ENCODE measurements at places on chromosomes 7 and 10.

DNA sequence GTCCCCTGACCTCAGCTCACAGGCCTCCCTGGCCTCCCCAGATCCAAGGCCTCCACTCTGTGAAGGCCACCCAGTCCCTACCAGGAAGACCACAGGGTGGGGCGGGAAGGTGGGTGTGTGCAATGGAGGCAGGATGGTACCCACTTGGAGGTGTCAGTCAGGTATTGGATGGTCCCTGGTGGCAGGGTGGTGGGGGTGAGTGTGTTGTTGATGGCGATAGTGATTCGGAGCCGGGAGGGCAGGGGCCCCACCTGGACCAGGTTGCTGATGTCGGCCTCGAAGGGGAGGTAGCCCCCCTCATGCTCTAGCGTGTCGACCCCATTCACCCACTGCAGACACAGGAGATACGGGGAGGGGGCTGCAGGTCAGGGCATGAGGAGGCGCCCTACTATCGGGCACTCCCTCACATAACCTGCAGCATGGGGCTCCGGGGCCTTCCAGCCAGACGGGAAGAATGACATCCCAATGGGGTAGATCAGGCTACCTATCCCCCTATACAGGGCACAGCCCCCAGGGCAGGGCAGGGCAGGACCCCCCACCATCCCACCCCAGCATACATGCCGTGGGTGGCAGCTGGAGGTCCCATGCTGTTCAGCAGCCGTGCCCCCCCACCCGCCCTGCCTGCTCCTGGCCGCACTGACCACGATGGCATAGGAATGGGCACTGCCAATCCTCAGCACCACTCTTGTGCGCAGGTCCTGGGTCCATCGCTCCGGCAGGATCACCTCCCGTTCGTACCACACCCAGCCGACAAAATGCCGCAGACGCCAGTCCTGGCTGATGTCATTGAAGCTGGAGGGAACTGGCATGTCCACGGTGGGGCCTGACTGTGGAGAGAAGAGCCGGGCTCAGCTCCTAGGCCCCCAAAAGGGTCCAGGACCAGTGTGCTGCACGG lies 2.2 kb downstream of the GUSB start:
- no peak for DNase-seq

DNA sequence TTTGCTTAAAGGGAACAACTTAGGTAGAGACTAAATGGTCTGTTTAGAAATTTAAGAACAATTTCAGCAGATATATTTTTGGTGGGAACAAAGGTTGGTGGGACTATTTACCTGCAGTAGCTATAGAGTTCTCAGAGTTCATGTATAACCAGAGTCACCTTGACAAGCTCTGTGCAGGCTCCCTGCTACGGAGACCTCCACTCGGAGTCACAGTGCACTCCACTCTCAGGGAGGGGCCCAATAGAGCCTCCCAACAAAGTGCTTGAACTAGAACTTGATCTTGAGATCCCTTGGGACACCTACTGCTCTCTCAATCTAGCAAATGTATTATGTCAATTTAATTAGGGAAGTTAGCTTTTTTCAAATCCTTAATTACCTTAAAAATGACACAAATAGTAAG lies 2.3 kb downstream of the MYPN start:
- DNase-seq, result no peak

GRCh38 chr7:150365673-150366398 lies 2.8 kb upstream of the REPIN1 start:
- DNase-seq, result no peak

DNA sequence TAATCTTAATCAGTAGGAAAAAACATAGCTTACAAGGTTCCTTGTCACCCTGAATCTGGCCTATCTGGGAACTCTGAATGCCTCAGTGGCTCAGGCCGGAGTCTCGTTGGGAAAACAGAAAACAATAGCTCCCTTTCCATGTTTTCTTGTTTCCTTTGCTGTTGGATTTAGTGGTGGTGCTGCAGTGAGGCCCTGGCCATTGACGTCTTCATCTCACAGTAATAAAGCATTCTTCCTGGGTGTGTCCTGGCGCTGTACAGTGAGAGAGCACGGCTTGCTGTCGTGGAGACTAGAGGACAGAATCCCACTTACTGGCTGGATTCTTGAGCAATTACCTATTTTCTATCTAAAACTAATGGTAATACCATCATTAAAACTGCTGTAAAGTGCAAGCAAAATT lies 1.3 kb upstream of the SPOCK2 start:
- DNase-seq, result no peak

- DNase-seq, result no peak
These were observed 40.0 kb upstream of the DGKI start for GRCh38 chr7:137886746-137887145.

DNA sequence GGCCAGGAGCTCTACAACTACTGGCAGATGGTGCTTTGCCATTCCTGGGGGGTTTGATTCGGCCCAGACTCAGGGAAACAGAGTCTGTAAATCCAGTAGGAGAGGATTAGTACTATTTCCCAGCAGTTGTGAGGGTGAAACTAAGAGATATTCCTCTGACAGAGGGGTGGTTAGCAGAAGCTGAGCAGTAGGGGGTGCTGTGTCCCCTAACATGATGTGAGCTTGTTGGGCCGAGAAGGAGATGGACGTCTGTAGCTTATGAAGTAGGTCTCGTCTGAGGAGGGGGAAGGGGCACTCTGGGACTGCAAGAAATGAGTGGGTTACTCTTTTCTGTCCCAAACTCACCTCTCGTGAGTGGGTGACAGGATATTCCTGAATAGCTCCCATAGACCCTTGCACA lies 179.2 kb upstream of the MBL2 start:
- no peak for DNase-seq

- DNase-seq, result no peak
These were observed 25.2 kb downstream of the SORBS1 start for GRCh38 chr10:95536017-95536416.

- no peak for DNase-seq
These were observed 6.6 kb upstream of the NRF1 start for GRCh38 chr7:129604713-129605437.

- no peak for DNase-seq
These were observed 81.4 kb upstream of the ATP6V0A4 start for GRCh38 chr7:138879356-138879755.

GRCh38 chr10:63722537-63722936 lies 201.3 kb downstream of the REEP3 start:
- no peak for DNase-seq

Data from T-helper 2 cell treated with Interferon-gamma antibody and Interleukin-4, amounts not matched to agents 5 μg/mL and 100 μg/mL, for 36 hours (primary cell).